Posterior vena cava (tissue), 2 donors: ENCODE measurements at places on chromosomes 1 and 21. TPM values are rescaled to one million over a fixed set of nuclear protein-coding genes. Genes with fewer than 3 reads are reported as not detected.

IL22RA1 gene
- total RNA-seq, result 0.10 TPM

CXADR gene
- 0.24 TPM for total RNA-seq

PALMD gene
- 31.0 TPM for total RNA-seq

SLC1A7 gene
- 1.7 TPM for total RNA-seq

ANGPTL3 gene
- total RNA-seq, result not detected

CD1B gene
- total RNA-seq, result not detected

ERICH3 gene
- 0.05 TPM for total RNA-seq

DNAI4 gene
- 22.0 TPM for total RNA-seq

PLPP3 gene
- 141 TPM for total RNA-seq

- no peak for DNase-seq
Observed at GRCh38 chr1:65163201-65163805, 15.3 kb downstream of the AK4 start.

- DNase-seq, result no peak
Observed at GRCh38 chr1:118254491-118255425, 69.7 kb upstream of the SPAG17 start.

GRCh38 chr1:11541956-11542355, 63.0 kb downstream of the DISP3 start:
- peak; percentile 58 for DNase-seq

DNA sequence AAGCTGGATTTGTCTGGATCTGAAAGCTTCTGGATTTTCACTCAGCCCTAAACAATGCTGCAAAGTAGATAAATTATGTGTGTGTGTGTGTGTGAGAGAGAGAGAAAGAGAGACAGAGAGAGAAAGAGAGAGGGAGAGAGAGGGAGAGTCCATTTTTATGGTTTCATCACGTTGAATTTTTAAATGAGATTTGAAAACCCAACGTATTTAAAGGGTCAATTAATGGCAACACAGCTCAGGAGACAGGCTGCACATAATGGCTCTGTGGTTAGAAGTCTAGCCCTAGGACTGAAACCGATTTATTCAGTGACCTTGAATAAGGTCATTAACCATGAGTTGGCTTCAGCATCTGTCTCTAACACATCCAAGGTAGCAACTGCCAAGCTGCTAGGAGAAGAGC, 35.3 kb upstream of the FMN2 start:
- DNase-seq, result no peak

DNA sequence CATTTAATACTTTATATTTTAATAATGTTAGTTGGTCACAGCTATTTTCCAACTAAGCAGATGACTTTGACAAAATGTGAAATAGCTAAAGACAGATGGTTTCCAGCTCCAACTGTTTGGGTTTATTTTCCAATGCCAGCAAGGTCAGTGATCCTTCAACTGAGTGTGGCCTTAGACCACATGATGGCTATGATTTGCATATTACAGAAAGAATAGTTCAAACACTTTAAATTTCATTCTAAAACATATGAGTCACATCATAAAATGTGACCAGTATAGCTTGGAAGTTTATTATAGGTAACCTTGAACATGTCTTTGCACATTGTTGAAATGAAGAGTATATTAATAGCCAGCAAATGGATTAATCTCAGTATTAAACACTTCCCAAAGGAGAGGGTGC, 454.0 kb upstream of the C1orf87 start:
- DNase-seq, result no peak

- DNase-seq, result no peak
Observed at GRCh38 chr1:216045400-216045799, 377.8 kb downstream of the USH2A start.

- no peak for DNase-seq
Observed at GRCh38 chr1:106717591-106717990, 338.9 kb upstream of the PRMT6 start.

DNA sequence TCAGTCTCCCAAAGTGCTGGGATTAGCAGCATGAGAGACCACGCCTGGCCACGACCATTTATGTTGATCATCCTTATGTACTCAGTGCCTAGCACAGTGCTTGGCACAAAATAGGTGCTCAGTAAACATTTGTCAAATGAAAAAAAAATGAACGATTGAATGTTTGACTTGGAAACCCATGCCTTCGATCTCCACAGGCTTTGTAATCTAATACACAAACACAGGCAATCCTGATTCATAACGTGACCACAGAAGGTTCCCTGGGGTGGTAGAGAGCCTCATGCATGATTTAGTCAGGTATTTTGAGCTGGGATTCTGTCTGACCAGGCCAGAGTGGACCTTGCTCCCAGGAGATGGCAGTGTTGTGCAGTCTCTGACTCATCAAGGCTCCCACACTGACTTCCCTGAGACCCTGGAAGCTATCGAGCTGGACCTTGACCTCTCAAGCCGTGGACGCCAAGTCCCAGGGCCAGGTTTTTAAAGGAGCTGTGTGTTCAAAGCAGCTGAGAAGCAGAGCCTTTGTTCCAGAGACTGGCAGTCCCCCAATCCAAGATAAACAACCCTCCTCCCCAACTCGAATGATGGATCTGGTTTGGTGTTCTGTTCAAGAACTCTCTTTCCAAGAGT, 81.1 kb downstream of the PGM1 start:
- peak; percentile 85 for DNase-seq

DNA sequence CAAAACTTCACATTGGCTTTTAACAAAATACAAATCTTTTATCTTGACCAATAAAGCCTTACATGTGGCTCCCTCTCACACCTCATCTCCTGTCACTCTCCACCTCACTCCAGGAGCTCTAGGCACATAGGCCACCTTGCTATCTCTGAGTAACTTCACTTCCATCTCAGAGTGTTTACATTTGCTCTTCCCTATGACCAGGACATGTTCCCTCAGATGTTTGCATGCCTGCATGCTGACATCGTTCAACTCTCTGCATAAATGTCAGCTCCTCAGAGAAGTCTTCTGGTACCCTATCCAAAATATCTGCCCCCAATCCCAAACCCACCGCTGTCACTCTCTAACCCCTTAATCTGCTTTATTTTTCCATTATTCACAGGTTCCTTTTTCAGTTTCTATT, 110.9 kb downstream of the TOMM20 start:
- DNase-seq, result no peak

DNA sequence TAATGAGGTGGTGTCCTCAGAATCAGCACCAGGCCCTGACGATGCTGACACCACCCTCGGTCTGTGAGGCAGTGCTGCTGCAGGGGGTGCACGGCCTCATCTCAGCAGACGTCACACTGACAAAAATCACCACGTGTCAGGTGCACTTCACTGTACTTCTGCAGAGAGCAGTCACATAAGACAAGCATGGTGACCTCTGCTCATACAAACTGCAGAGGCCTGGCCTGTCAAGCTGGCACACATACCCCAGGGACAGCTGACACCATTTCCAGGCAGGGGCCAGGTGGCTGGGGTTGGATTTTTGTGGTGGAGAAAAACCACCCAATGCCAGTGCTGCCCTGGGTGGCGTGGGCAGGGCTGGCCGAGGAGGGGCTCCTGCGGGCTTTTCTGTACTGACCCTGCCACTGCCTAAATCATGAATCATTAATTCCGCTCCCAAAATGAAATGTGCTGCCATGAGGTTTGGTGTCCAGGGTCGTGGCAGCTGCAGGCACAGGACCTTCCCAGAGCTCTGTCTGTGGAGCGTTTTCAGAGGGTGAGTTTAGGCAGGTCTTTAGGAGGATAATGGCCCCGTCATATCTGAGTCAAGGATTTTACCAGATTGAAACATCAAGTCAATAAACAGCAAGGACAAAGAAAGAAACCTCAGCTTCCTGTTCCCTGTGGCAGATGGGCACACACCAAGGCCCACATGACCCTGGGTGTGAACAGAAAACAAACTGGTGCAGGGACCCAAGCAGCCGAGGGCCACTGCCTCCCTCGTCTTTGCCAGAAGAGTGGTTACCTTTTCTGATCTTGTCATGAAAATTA, 33.4 kb upstream of the GPR153 start:
- no peak for DNase-seq

DNA sequence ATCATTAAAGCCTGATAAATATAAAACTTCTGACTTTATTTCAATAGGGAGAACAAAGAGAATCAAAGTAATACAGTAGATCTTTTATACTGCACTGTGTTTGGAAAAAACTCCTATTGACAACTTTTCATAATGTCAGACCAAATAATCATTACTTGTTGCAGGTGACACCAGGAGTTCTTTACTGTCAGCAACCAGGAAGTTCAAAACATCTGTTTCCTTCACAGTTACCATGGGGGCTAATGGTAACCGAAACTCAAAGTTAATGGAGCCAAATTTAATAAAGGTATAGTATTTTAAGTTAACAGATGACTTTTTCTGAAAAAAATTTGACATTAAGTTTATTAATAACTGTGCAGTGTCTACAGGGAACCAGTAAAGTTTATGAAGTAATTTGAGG, 10.6 kb downstream of the EFCAB7 start:
- DNase-seq, result no peak

- DNase-seq, result peak; percentile 90
Observed at GRCh38 chr1:54153535-54154439, 987 bp upstream of the CDCP2 start.

- no peak for DNase-seq
Observed at GRCh38 chr1:234125283-234125682, 220.8 kb downstream of the SLC35F3 start.

GRCh38 chr1:107138166-107138565, 2.7 kb upstream of the NTNG1 start:
- DNase-seq, result no peak

DNA sequence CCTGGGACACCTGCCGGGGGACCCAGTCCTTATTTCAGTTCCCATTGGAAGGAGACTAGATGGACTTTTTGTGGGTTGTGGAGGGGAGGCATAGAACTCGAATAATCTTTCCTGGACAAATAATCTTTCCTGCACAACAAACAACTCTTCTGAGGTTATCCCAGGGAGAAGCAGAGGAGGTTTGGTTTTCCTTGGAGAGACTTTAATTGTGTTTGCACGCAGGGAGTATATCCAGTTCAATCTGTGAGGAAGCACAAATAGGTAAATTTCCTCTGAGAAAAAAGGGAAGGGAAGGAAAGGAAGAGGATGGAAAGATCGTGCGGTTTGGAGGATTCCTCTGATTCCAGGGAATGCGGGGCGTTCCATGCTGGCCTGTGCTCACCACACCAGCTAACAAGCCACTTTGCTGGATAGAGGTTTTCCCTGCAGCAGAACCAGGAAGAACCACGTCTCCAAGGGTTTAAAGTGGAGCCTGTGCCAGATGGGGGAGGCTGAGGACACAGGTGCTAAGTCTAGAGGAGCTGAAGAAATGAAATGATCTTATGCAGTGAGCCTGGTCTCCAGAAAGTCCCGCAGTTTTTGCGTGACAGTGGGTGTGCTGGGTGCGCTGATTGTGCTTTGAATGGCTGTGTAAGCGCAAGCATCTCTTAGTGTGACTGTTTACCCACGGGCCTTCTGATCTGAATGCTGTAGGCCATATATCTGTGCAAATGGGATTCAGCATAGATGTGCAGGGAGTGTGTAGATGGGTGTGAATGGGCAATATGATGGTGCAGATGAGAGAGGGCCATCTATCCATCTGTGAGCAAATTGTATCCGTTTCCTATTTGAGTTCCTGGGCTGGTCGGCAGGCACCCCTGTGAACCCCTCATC, 7.6 kb downstream of the PAX7 start:
- no peak for DNase-seq

DNA sequence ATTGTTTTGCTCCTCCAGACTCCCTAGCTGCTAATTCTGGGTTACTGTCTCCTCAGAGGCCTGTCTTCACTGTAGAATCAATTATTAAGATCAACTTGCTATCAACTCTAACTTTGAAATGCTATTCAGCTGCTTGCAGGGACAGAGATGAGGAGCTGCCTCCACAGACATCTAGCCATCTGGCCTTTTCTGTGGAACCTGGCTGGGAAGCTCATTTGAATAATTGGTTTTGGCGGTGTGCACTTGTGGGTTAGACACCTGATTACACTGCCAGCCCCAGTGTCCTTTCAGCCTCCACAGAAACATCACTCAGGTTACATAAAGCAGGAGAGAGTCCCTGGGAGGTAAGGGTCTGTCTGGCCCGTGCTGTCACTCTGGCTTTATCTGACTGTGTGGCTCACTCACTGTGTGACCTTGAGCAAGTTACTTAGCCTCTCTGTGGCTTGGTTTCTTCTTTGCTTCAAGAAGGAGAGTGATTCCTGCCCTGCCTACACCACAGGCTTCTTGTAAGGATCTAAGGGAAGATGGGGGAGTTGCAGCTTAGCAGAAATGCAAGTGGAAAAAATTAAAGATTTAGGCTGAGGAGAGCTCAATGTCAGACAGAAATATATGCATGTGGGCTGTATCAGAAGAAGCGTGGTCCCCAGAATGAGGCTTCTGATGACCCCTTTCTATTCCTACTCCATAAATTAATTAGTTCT, 131.6 kb downstream of the BEND5 start:
- DNase-seq, result no peak

- DNase-seq, result no peak
Observed at GRCh38 chr1:6923955-6924881, 139.0 kb downstream of the CAMTA1 start.

DNA sequence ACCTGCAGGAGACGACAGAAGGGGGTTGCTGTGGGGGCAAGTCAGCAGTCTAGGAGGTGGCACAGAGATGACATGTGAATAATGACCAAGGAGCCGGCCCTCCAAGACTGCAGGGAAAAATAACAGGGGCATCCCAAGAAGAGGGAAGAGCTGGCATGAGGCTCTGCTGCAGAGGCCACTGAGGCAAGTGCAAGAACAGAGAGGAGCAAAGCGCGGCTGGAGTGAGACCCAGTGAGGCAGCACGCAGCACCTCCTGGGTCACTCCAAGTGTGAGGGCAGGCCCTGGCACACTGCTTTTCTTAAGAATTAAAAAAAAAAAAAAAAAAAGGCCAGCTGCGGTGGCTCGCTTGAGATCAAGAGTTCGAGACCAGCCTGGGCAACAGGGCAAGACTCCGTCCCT, 80.1 kb downstream of the SLC66A1 start:
- no peak for DNase-seq

GRCh38 chr1:185520188-185520920, 203.3 kb upstream of the IVNS1ABP start:
- DNase-seq, result no peak

DNA sequence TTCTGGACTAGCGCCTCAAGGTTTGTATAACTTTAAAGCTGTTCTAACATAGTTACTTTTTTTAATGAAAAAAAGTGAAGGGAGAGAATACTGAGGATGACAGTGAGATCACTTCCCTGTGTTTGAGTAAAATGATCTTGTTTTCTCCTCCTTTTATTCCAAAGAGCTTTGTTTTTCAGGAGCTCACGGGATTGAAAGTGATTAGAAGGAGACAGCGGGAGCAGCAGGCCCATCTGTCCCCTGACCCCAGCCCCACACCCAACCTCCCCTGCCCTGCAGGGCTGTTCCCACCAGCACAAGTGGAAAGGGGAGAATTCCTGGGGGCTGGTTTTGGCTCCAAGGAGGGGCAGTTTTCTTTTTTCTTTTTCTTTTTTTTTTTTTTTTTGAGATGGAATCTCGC, 2.1 kb upstream of the DNMT3L start:
- no peak for DNase-seq
